ENCODE measurements at places on chromosomes 1 and 21. TPM values are rescaled to one million over a fixed set of nuclear protein-coding genes. Genes with fewer than 3 reads are reported as not detected.

Gene C4BPB
- total RNA-seq = not detected

Gene PALMD
- 0.21 TPM for total RNA-seq

Gene CORT
- total RNA-seq = not detected

Gene CFHR5
- total RNA-seq = not detected

Gene SPRR3
- not detected for total RNA-seq

Gene PRAMEF8
- total RNA-seq = not detected

Gene OR2M4
- not detected for total RNA-seq

Gene GLIS1
- total RNA-seq = 0.86 TPM

All from H4 (cell line).